ENCODE measurements at places on chromosomes 7 and 10.

- no peak for DNase-seq
Observed at GRCh38 chr10:79146611-79147130, 77.9 kb downstream of the ZMIZ1 start.

GRCh38 chr7:48875045-48875916, 49.1 kb upstream of the CDC14C start:
- peak; percentile 59 for DNase-seq

- no peak for DNase-seq
Observed at GRCh38 chr7:98352621-98353020, 48.3 kb downstream of the BAIAP2L1 start.

- no peak for DNase-seq
Observed at GRCh38 chr7:143885951-143886350, 16.0 kb downstream of the TCAF1 start.

DNA sequence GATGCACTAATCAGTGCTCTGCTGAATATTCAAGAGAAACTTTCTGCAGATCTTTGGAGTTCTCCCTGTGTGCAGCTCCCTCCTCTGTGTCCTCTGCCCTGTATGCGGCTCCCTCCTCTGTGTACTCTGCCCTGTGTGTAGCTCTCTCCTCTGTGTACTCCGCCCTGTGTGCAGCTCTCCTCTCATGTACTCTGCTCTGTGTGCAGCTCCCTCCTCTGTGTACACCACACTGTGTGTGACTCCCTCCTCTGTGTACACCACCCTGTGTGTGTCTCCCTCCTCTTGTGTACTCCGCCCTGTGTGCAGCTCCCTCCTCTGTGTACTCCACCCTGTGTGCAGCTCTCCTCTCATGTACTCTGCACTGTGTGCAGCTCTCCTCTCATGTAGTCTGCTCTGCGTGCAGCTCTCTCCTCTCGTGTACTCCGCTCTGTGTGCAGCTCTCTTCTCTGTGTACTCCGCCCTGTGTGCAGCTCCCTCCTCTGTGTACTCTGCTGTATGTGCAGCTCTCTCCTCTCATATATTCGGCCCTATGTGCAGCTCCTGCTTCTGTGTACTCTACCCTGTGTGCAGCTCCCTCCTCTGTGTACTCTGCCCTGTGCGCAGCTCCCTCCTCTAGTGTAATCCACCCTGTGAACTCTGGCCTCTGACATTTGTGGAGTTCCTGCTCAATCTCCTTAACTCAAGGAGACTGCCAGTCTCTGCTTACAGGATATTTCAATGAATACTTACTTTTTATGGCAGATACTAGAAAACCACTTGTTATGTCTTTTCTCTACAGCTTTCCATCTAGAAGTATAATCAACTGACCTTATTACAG, 280.4 kb downstream of the GLRX3 start:
- no peak for DNase-seq

- DNase-seq: peak; percentile 40
Observed at GRCh38 chr10:33115738-33116719, 158.0 kb upstream of the ITGB1 start.

GRCh38 chr10:17659365-17659764, 15.4 kb downstream of the STAM start:
- DNase-seq: no peak

DNA sequence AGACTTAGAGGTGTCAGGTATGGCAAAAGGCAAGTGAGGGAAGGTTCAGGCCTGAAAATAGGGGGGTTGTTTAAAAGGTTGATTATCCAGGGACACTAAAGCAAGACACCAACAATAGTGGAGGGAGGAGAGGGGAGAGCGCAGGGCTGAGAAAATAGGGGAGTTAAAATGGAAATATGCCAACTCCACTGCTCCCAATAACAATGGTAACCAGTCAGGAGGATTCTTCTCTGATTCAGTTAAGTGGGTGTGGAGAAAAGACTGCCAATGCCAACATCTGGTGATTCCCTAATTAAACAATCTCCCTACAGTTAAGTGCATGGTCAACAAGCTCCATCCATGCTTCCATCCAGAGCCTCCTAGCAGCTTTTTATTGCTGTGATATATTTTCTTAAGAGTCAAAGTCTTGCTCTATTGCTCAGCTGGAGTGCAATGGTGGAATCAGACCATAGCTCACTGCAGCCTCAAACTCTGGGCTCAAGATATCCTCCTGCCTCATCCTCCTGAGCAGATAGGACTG, 183.3 kb downstream of the JAZF1 start:
- DNase-seq: no peak

GRCh38 chr10:131811630-131812403, 89.0 kb upstream of the PPP2R2D start:
- DNase-seq: no peak

- DNase-seq: no peak
Observed at GRCh38 chr10:132104062-132104461, 38.3 kb downstream of the JAKMIP3 start.

- no peak for DNase-seq
Observed at GRCh38 chr10:74691164-74691563, 135.2 kb upstream of the KAT6B start.

GRCh38 chr10:129531195-129531968, 64.3 kb downstream of the MGMT start:
- no peak for DNase-seq

GRCh38 chr7:46772776-46773175, 809.1 kb downstream of the TNS3 start:
- no peak for DNase-seq

DNA sequence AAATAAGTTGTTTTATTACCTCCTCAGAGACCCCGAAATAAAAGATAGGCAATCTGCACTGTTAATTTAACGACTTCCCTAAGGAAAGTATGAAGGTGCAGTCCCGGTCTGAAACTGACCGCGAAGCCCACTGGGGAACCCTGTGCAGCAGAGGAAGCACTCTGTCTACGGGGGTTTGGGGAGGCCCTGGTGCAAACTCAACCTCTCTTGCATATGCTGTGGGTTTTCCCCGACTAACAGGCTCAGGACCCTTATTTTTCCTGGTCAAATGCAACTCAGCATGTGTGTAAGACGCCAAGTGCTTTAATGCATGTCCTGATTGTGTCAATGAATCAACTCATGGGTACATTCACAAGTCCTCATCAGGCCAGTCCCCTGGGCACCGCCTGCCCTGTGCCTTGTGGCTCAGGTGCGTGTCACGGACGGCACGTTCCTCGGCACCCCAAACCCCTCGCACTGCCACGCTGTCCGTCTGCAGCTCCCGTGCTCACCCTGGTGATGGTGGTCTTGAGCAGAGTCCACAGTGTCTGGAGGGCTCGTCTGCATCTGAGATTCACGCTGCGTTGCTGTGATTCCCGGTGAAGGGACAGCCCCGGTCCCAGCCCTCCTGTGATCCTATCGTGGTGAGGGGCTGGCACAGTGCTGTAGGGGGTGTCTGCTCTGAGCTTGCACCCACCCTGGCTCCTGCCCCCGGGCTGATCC, 33.8 kb downstream of the JAKMIP3 start:
- peak; percentile 21 for DNase-seq

GRCh38 chr7:74269757-74270277, 15.6 kb upstream of the RFC2 start:
- peak; percentile 83 for DNase-seq

DNA sequence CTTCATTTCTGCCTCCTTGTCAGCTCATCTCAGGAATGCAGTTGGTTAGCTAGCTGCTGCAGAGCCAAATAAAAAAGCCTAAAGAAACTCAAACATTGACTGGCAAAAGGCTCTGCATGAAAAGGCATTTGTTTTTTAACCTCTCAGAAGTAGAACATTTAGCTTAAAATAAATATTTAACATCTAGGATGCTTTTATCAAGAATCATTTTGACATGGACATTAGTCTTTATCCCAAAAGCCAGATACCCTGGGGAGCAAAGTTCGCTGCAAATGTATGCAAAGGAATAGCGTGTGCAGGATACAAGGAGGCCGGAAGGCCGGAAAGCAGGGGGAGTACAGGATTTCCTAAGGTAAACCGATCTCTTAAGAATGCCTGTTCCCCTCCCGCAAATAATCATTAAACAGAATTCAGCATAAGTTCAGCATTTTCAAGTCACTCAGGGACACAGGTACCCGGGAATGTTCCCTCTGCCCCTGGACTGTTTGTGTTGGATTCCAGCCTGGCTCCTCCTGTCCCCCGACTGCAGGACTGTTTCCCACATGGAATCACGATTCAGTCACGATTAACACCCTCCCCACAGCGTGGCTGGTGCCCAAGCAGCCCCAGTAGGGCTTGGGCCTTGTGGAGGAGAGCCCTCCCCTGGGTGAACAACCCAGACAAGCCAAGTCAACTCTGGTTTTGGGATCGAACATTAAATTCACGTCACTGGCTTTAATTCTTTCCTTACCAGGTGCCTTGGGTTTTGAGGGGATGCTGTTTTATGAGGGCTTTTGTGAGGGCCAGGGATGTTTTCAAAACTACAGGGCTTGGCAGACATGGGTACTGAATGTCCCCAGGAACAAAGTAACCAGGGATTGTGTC, 97.8 kb downstream of the HIPK2 start:
- DNase-seq: peak; percentile 91

DNA sequence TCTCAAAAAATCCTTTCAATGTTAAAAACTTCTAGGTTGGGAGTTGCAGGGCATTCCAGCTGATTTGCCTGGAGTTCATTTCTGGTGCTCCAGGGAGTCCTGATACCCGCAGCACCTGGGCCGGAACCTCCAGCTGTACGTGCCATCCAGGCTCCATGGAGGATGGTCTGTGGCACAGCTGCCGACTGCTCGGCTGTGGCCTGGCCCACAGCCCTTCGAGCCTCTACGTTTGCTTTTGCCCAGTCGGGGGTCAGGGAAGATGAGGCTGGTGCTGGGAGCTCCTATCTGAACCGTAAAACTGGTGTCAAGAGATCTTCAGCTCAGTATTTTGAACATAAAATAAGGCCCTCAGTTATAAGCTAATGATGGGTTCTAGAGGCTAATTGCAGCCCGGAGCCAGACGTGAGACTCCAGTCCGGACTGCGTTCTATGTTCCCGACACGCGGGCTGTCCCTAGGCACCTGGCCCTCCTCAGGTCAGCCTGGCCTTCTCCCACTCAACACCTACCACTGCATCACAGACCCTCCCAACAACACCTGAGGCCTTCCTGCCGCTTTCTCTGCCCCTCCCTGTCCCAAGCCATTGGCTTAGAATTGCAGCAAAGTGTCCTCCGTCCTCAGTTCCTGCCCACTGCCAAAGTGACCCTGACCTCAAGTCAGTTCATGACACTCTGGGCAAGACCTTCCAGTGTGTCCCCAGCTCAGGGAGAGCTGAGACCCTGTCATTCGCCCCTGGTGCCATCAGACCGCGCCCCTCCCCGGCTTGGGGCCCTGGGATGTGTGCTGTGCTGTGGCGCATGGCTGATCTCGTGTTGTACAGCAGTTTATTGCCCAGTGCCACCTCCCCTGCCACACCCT, 64.2 kb upstream of the DNAJB6 start:
- DNase-seq: no peak

DNA sequence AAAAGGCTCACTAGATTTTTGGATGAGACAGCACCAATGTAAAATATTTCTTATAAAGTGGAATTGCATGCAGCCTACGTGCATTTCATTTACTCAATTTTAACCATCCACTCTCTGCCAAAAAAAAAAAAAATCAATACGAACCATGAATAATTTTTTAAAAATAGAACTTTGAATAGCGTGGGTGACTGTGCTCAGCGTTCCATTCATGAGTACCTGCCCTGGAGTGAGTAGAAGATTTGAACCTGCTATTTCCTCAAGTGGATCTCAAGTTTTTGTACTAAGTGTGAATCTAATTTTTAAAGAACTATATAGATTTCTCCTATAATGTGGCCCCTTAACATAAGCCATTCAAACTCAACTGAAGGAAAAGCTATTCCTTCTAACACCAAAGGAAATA, 105.3 kb downstream of the ARHGAP12 start:
- no peak for DNase-seq

- DNase-seq: no peak
Observed at GRCh38 chr10:124996854-124997215, 54.9 kb downstream of the ZRANB1 start.

GRCh38 chr7:1323178-1324027, 90.7 kb downstream of the UNCX start:
- DNase-seq: no peak

- no peak for DNase-seq
Observed at GRCh38 chr7:81688622-81689411, 81.0 kb downstream of the HGF start.

DNA sequence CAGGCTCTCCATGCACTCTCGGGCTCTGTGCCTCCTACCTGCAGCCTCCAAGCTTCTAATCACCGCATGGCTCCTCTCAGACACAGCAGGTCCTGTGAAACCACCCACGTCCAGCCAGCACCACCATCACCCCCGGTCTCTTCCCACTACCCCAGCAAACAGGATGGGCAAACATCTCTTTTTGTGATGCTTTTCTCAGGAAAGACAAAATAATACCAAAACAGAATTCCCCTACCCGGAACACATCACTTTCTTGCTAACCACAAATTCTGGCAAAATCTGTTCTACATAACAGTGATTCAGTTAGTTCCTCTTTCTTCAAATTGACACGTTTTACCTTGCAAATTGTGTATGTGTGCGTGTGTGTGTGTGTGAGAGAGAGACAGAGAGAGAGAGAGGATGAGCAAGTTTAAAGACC, 6.5 kb downstream of the SNX8 start:
- DNase-seq: no peak

GRCh38 chr7:66247380-66248078, 42.4 kb downstream of the TPST1 start:
- no peak for DNase-seq

DNA sequence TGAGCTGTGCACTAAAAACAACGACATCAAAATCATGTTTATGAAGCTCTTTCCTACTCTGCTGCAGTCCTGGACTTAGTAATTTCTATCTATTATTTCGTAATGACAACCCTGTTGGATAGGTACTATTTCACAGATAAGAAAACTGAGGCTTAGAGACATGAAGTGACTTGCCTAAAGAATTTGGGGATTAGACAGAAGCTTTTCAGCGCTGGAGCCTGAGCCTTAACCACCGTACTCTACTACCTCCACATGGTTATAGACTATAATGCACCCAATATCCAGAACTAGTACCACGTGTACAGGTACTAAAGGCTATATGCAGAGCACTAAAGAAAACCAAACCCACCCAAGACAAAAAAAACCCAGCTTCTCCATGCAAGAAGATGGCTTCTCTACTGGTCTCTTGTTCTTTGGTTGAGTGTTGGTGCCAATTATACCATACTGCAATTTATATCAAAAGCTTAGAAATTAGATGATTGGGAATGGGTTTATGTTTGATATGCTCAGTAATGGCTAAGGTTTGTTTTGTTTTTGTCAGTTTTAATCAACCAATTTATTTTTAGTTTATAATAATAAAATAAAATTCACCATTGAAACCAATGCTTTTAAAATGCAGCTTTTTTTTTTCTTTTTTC, 6.5 kb upstream of the SNX10 start:
- DNase-seq: peak; percentile 55

- no peak for DNase-seq
Observed at GRCh38 chr10:3867454-3868270, 82.7 kb upstream of the KLF6 start.

- DNase-seq: no peak
Observed at GRCh38 chr10:105952153-105952552, 1212.4 kb downstream of the SORCS1 start.

GRCh38 chr10:131065673-131066305, 245.7 kb downstream of the TCERG1L start:
- DNase-seq: no peak

DNA sequence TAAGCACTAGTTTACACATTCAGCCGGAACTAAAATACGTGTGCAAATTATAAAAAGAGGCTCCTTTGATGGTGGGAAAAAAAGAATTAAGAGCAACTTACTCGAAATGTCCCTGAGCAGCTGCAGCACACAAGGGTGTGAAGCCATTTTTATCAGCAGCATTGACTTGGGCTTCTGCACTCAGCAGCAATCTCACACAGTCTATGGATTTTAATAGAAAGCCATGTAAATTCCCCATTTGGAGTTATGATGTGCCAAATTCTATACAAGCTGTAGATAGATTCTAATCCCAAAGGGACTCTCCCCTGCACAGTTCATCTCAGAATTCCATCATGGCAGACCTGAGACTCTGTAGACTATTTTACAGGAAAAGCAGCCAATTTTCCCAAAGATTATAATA, 90.5 kb downstream of the CTTNBP2 start:
- DNase-seq: no peak

Measured in Caco-2 (cell line).